NCI-H1417 treated with DMSO at 0.1 percent for 48 hours (cell line): ENCODE measurements at places on chromosomes 3 and 15.

DNA sequence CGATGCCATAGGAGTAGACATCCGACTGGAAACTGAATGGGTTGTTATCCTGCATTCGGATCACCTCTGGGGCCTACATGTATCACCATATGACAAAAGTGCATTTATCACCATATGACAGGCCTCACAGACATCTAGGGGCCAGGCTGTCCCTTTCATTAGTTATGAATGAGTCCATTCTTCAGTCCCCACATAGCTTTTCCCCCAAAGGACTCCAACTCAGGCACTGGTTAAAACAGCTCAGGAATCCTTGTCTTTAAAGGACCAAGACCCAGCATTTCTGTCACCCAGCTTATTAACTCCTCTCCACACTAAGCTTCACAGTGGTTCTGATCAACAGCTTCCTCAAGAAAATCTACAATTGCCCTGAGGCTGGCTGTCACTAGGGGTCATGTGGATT, 28.3 kb downstream of the MKRN2 start:
- no peak for DNase-seq

GRCh38 chr15:44718180-44718926, 7.0 kb downstream of the B2M start:
- DNase-seq: no peak

DNA sequence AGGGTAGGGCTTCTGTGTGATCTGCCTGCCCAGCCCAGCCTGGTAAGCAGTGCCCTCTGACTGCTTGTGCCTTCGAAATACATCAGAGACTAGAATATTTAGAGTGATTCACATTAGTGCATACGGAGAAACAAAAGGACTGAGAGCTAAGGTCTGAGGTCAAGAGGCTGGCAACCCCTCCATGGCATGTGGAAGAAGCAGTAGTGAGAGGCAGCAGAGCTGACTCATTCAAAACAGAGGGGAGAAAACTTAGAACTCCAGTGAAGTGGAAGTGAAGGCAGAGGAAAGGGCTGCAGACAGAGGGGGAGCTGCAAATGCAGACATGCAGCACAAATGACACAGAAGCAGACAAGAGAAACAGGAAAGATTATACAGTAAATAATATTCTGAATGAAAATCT, 61.6 kb downstream of the ULK4 start:
- DNase-seq: no peak

DNA sequence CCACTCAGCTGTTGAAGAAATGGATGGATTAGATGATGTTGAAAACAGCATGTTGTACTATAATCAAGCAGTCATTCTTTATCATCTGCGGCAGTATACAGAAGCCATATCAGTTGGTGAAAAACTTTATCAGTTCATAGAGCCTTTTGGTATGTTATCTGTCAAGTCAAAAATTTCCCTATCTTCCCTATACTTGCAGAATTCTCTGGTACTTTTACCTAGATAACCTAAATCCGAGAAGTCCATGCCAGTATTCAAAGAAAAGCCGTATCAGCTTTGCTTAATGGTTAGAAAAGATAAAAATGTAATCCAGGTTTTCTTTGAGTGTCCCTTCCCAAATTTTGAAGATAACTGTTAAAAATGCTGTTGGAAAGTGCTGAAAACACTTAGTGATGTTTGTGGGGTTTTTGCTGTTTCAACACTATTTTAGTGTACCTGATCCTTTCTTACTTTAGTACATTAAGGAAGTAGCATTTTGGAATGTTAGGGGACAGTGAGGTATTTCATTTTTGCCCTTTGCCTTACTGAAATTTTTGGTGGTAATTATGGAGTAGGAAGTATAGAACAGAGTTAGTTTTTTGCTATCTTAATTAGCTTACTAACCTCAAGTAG, 23.8 kb downstream of the CNOT10 start:
- DNase-seq: no peak

DNA sequence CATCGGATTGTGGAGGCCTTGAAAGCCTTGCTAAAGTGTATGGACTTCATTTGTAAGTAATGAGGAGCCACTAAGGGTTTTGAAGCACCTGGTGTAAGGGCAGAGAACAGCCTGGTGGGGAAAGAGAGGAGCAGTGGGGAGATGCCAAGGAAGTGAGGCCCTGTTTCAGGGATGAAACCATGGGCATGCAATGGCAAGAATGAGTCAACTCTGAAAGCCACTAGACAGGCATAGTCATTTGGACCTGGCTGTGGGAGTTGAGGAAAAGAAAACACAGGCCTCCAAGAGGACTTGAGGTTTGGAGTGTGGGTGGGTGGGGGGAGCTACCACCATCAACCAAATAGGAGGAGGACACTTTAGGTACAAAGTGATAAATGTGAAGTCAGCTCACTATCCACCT, 7.6 kb downstream of the XCR1 start:
- no peak for DNase-seq

GRCh38 chr3:172846706-172847105, 96.2 kb downstream of the ECT2 start:
- no peak for DNase-seq

DNA sequence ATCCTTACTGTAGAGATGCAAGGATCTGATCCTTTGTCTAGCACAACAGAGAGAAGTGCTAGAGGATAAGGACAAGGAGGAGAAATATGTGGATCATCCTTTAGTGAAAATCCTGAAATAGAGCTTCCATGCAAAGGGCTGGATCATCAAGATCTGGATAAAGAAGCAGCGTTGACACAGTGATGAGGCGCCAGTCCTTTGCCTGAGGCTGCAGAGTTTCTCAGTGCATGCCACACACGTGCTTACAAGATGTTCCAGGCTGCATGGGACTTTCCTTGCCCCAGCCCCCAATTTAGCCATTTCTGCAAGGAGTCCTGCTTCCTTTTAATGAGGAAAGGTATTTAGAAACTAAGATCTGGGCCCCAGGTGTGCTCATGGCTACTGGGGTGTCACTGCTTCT, 7.2 kb upstream of the ABTB1 start:
- DNase-seq: no peak

DNA sequence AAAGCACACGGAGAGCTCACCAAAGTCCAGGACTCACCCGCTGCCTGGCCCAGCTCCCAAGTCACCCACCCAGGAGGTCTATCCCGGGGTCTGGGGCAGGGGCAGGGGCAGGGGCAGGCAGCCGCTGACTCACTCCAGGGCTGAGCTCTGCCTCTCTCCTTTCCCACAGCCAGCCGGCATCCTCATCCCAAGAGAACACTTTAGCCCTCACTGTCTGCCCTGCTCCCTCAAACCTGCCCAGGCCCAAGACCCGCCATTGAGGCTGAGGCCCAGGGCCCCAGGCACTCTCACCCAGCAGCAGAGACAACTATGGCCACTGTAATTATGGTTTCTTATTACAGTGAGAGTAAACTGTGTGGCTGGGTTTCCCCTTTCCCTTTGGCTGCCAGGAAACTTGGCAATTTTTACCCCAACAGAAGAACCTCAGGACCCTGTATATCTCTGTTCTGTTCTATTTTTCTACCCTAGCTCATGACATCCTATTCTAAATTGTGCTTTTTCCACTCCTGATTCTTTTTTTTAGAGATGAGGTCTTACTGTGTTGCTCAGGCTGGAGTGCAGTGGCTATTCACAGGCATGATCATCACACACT, 53.0 kb downstream of the IQSEC1 start:
- no peak for DNase-seq

GRCh38 chr3:65877160-65877559, 161.6 kb downstream of the MAGI1 start:
- no peak for DNase-seq

- no peak for DNase-seq
Observed at GRCh38 chr3:21624524-21624923, 126.5 kb downstream of the ZNF385D start.

DNA sequence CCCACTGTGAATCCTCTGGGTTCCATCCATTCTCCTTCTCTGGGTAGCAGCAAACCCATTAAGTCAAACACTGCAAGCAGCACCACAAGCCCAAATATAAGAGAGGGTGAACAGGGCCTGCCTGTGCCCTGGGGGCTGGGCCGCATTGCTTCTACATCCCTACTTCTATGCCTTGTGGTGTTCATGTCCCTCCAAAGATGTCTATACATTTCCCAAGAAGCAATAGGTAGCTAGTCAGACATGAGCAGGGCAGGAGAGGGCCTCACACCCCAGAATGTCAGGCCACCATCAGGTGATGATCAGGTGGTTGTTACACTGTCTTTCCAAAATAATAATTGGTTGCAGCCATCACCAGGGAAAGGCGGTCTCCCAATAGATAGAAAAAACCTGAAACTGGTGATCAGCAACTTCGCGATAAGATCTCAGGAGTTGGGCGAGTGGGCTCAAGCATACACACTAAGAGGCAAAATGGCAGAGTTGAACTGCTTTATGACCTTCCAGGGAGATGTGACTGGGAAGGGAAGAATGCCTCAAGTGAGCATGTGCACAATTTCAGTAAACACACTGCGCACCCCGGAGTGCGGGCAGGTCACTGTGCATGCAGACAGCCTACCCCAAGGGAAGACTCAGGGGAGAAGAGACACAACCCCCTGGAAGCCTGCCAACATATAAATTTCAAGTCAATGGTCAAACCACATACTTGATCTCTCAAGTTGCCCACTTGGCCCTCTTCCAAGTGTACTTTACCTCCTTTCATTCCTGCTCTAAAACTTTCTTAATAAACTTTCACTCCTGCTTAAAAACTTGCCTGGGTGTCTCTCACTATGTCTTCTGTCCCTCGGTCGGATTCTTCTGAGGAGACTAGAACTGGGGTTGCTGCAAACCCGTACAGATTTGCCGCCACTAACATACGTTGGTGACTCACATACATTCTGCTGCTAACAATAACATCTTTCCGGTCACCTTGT, 39.9 kb downstream of the KLF15 start:
- no peak for DNase-seq

DNA sequence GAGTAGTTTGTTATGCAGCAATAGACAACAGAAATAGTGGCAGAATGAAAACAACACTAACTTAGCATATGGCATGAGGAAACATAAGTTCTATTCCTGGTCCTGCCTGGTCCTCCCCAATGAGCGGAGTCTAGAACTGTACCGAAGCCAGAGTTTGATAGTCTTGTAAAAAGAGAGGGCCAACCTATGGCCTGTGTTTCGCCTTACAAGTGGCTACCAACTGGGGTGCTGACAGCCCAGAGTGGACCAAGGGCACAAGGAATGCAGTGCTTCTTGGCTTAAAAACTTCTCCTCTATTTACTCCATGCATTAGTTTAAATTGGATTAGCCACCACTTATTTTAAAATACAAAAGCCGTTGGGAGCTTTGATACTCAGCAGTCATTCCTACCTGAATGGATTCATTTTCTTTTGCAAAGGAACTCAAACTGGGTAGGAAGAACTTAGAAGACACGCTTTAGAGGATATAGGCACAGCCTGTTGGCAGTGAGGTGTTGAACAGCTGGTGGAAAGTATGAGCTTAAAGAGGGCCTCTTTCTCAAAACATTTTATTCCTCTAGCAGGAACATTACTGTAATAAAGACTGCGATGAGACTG, 302.9 kb downstream of the PLCL2 start:
- DNase-seq: no peak

DNA sequence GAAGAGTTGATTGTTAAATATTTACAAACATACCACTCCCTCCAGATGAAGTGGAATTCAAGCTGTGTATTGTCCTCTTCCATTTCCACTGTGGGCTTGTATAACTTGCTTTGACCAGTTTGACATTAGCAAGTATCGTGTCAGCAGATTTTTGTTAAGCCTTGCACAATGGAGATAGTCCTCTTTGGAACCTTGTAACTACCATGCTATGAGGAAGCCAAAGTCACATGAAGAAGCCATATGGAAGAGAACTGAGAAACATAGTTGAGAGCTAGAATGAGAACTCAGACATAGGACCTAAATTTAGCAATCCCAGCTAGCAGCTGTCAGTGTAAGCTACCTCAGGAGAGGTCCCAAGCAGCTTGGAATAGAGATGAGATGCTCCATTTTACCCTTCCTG, 889.2 kb downstream of the PDCD6IP start:
- DNase-seq: no peak

GRCh38 chr3:67774676-67775075, 120.3 kb upstream of the SUCLG2 start:
- no peak for DNase-seq

DNA sequence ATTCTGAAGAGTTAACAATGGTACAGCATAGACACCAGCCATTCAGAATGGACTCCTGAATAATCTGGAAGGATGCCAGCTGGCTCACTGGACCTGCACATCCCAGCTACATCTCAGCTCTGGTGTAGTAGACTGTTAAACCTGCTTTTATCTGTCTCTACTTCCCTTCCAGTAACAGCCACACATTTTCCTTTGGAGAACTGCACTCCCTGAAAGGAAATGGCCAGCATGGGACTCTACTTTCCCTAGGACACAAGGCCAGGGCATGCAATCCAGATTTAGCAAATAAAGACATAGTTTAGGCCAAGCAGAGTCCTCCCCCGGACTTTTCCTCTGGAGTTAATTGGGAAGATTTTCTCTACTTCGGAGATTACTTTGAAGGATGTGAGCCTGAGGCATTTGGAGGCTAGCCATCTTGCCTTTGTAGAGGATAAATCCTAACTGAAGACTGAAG, 82.7 kb upstream of the TCF12 start:
- no peak for DNase-seq

GRCh38 chr3:123576122-123576521, 8.7 kb downstream of the HACD2 start:
- no peak for DNase-seq

DNA sequence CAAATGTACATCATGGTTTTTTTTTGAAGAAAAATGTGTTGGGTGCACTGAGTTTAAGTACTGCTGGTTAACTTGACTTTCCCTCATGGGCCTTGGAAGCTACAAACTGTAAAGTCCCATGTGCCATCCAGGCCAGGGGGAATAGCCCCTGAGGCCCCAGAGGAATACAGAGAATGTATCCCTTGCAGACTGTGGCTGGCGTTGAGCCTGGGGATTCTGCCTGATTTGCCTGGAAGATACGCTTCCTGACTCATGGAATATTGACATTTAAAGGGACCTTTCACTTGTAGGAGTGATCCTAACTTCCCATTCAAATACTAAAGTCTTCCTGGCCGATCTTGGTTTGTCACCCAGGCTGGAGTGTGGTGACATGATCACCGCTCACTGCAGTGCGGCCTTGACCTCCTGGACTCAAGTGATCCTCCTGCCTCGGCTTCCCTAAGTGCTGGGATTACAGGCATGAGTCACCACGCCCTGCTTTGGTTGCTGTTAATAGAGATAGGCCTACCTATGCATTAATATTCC, 42.0 kb downstream of the ADAMTSL3 start:
- DNase-seq: no peak

GRCh38 chr3:193446965-193447602, 68.5 kb upstream of the ATP13A5 start:
- no peak for DNase-seq

- no peak for DNase-seq
Observed at GRCh38 chr3:159936541-159936940, 52.1 kb upstream of the IL12A start.

DNA sequence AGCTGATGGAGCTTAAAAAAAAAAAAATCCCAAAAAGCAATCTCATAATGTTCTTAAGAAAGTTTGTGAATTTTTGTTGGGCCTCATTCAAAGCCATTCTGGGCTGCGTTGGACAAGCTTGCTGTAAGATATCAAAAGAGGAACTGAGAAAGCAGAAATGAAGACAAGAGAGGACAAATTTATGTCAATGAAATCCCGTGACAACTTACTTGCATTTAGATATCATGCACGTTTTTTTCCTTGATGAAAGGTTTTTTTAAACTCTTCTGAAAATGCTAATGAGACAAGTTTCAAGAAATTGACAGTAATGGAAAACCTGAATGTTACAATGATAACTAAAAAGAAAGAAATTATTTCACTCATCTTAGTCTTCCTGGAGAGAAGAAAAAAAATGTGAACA, 662.9 kb downstream of the SQOR start:
- DNase-seq: no peak
